ENCODE measurements at places on chromosomes 2 and 18.

DNA sequence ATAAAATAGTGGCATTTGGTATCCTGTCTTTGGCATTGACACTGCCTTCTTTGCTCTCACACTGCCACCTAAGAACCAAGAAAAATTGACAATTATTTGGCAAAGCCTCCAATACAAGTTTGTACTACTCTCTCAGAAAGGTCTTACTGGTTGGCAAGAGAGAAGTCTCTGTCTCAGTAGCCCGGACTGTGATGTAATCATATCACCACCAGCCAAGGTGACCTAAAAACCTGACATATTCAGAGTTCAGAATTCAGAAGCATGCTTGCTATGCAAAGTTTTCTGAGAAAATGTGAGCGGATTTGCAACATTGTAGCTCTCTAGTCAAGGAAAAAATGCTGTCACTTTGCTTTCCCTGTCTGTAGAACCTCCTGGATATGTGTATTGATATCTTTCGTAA is 196.0 kb downstream of the CDH7 start:
- DNase-seq = no peak

- no peak for DNase-seq
Measured at GRCh38 chr2:215435280-215435869, 493 bp downstream of the FN1 start.

DNA sequence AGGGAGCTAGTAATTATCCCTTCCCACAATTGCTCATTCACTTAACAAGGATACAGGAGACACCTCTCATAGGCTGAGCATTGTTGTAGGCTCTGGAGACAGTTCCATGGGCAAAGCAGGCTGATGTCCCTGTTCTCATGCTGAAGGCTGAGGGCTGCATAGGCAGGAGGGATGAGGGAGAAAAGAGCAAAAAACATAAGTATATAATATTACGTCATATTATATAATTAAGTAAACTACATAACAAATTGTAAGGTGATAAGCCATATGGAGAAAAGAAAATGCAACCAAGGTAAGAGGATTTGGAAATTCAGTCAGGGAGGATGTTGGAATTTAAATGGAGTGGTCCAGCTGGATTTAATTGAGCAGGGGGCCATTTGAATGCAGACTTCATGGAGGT is 380.6 kb upstream of the ST6GAL2 start:
- no peak for DNase-seq

DNA sequence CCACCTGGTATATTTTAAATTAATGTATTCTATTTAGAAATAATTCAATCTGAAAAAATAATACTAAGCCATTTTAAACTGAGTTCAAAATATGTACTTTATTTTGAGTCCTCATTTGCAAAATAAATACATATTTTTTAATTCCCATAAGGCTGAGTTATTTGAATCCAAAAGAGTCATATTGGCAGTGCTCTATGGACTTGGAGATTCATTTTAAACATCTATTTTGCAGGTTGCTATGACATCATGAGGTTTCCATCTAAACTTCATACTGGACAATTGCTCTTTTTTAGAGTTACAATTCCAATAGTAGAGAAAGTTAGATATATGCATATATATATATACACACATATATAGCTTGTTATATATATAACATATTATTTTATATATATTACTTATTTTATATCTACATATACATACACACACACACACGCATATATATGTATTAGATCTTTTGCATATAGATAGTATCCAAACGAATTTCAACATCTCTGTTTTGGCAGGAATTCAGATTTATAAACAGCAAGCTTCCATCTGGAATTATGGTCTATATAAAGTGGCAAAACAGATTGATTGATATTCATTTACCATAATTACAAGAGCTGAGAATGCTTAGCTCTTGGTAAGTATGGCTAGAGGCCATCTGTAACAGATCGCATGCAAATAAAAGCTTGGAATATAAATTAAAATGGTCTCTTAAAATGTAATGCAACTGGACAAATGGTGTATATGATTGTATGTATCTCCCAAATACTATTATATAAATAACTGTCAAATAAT is 34.9 kb downstream of the NOL4 start:
- no peak for DNase-seq

- no peak for DNase-seq
Measured at GRCh38 chr2:147665105-147665504, 179.7 kb upstream of the ACVR2A start.

DNA sequence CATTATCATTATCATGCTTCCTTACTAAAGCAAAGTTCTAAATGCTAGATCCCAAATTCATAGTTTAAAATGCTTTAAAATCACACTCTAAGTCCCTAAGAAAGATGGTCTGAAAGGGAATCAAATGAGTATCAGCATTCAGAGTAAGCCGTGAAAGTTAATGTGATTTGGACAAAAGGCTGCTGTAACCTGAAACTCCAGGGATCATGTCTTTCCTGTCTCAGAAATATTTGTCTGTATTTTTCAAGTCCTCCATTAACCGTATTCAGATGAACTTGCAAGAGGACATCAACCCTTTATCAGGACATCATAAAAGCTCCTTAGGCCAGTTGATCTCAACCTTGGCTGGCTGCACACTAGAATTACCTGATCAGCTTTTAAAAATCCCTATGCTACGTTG is 324.3 kb upstream of the PKDCC start:
- no peak for DNase-seq

- no peak for DNase-seq
Measured at GRCh38 chr2:241912021-241912555, 42.6 kb downstream of the RTP5 start.

DNA sequence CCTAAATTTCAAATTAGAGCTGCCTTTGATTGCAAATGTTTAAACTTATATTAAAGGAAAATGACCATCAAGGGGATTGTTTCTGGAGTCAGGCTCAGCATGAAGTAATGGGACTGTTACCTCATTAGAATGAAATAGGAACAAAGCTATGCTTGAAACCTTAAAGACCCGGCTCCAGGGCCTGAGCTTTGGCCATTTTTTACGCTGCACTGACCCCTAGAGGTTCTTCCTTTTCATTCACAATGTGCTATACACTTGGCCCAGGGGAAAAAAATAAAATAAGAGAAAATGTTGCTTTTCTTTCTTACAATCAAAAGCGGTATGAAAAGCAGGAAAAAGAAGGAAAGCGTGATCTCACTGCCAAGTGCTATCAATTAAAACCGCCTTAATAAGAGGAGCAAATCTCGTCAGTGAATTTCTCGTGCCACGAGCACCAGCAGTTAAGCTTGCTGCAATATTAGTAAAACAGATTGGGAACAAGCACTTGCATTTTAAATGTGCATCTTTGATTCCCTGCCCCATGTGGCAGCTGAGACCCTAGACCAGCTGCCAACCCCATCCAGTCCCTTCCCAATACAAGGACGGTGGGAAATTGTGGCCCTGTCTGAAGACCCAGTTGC is 96.6 kb downstream of the MBD2 start:
- DNase-seq = peak; percentile 38

GRCh38 chr2:40204268-40204667 is 247.6 kb downstream of the SLC8A1 start:
- DNase-seq = no peak

DNA sequence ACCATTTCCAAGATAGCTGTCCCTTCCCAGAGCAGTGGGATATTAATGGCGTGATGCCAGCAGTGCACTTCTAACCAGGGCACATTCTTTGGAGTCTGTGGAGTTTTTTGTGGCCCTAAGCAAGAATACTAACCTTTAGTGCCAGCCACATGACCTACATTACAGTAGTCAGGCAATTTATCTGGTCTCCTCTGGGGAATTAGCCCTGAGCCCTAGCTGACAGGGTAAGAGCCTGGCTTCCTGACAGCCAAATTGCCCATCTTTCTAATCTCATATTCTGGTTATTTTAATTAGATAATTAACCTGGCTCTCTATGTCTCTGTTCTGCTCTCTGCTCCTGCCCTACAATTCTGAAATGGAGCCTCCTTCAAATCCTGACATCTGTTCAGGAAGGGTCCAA is 5.2 kb downstream of the PFN4 start:
- DNase-seq = no peak

- DNase-seq = peak; percentile 53
Measured at GRCh38 chr2:207423886-207424285, 105.9 kb upstream of the CREB1 start.

DNA sequence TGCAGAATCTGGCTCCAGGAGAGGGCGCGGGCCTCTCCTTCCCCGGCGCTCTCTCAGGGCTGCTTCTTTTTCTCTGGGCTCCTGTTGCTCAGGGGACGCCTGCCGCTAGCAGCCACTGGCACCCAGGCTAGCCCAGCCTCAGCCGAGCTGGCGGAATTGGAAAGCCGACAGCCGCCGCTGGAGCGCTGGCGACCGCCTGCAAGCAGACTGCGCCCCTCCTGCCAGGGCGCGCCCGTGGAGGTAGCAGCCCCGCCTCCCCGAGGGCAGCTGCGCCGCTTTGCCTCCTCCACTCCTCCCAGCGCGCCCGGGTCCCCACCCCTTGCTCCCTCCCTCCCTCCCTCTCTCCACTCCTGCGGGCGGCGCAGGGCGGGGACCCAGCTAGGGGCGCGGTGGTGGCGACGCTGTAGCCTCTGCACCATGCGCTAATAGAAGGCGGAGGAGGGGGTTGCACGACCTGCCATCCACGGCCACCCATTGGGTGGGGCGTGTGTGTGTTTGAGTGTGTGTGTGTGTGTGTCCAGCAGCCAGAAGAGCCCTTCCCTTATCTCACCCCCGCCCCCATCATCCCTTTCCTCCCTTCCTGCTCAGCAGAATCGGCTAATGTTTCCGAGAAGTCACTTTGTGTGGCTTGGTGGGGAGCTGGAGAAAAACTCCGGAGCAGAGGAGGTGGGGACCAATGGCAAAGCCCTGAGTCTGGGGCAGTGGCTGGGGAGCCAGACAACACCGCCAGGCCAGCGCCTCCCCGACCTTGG is at the start of gene SCN9A:
TSS of gene SCN9A (minus strand) at position 209 of the 752 bp plus-strand sequence. CDS start 64,188 bp downstream, outside the sequence.
- DNase-seq = peak; percentile 24

DNA sequence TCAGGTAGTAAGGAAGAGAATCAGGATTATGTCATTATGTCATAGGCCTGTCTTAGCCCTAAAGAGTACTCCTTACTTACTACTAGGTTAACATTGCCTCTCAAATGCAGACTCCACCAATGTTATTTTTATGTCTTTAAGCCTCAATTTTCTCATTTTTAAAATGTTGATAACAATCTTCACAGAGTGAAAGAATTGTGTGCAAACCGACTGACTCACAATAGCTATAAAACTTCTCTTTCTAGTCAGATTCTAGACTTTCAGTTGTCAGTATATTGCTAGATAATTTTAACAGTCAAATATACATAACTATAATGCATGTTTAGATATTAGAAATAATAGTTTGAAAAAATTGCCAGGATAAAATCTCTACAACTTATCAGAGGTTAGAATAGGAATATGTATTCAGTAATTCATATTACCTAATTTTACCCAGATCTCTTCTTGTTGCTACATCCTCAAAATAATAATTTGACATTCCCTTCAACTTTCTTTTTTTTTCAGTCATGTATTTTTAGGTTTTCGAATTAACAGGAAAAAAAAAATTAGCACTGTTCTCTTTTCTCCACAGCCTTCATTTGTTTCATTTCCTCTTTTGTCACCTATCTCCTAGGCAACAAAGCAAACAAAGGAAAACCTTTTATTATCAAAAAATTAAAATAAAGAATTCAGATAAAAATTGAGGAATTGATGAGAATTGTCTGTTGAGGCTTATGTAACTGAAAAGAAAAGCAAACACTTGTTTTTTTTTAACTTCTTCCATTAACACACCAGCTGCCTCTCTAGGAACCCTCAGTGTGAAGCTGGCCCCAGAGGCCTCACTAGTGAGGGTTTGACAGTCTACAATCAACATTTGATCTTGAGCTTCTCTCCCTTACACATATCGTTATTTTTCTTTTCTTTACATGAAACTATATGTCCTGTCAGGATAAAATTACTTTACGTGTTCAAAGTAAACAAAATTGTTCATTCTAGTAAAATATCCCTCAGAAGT is 279.0 kb downstream of the CALCRL start:
- DNase-seq = peak; percentile 40

DNA sequence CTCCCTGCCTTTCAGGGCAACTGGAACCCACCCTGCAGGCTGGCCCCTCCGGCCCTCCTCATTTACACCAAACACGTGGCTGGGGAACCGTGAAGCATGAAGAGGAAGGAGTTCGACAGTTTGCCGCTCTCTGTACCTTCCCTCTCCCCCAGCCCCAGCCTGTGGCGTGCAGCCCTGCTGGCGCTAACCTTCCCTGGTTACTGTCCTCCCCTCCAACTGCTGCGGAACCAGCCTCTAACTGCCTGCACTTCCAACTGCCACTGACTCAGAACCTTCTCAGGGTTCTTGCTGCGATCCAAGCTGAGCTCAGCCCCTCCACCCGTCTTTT is 19.2 kb upstream of the GNAL start:
- no peak for DNase-seq

GRCh38 chr2:157336137-157337010 is 10.8 kb upstream of the ERMN start:
- DNase-seq = peak; percentile 29

GRCh38 chr2:30230497-30231211 is 680 bp upstream of the LBH start:
- DNase-seq = no peak

DNA sequence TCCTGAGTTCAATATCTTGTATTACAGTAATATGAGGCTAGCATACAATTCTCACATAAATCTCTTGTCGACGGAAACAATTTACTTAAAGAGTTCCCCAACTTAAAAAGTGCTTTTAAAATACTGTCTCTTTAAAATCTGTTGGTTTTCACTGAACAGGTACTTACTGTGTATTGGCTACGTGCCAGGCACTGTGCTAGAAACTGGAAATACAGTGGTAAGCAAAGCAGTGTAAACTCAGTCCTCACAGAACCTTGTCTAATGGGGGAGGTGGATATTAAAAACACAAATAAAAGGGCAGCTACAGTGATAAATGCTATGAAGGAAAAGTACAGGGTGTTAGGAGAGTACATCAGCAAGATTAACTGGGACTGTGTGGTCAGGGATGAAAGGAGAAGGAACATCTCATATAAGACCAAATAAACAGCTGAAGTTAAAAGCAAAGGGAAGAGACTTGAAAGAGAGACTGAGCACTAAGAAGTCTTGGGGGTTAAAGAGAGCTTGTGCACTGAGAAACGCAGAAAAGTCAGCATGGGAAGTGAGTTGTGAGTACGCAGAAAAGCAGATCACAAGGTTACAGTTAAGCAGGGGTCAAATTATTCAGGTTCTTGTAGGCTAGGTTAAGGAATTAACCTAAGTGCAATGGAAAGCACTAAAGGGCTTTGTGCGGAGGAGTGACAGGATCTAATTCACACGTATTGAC is 52.5 kb downstream of the USP40 start:
- DNase-seq = no peak

DNA sequence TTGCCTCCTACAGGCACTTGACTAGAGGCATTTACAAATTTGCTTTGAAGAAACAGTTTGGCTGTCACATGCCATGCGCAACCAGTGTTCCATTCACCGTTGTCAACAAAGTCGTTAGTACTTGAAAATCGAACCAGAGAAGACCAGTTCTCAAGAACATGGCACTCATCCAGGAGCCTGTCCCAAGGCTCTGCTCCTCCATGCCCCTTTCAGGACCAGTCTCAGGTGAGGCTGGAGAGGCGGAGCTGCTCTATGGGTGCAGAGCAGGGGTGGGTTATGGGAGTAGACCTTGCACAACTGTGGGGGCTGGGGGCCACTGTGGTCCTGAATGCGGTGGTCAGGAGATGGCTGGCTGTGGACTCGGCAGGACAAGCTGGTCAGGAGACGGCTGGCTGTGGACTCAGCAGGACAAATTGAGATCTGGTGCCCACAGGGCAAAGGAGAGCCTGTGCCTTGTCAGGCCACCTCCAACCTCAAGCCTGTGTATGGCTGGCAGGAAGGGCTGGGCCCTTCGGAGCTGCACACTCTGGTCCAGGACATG is 12.3 kb upstream of the ATP9B start:
- DNase-seq = no peak

GRCh38 chr2:201551901-201552300 is 91.4 kb downstream of the TMEM237 start:
- no peak for DNase-seq
